Activated naive CD8-positive, alpha-beta T cell treated with anti-CD3 and anti-CD28 coated beads for 36 hours (primary cell): ENCODE measurements at places on chromosomes 2 and 18. TPM values are rescaled to one million over a fixed set of nuclear protein-coding genes. Genes with fewer than 3 reads are reported as not detected.

Gene CYP1B1
- total RNA-seq = 23.5 TPM

DNA sequence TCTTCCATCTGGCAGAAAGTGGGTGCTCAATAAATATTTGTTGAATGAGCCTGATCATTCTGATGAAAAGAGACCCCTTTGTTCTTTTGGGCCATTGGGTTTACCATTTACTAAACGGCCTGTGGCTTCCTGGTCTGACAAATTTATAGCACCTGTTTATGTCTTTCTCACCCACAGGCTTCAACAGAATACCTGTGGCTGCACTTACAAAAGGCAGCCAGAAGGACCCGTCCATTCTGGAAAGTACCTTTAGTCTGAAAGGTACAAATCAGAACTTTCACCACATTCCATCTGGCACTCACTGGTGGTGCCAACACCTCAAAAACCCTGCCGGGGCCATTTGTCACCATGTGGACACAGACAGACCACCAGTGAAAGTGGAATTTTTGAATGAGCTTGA lies 167.5 kb downstream of the ETAA1 start:
- H3K4me3 ChIP-seq = no peak overlapping the region
- H3K27ac ChIP-seq = no peak overlapping the region
- no peaks in the 10 kb centered on the region for H3K36me3 ChIP-seq
- H3K4me1 ChIP-seq = no peaks in the 10 kb centered on the region
- peaks cover 3% of the 10 kb centered on the region for H3K27me3 ChIP-seq

GRCh38 chr2:175984846-175985245 lies 17.2 kb downstream of the LNPK start:
- H3K27me3 ChIP-seq = no peaks in the 10 kb centered on the region
- peaks cover 39% of the 10 kb centered on the region for H3K36me3 ChIP-seq
- H3K4me3 ChIP-seq = no peak overlapping the region
- peaks cover 6% of the 10 kb centered on the region for H3K4me1 ChIP-seq

- DNase-seq = no peak
- peaks cover 18% of the 10 kb centered on the region for H3K27me3 ChIP-seq
- H3K4me3 ChIP-seq = no peak overlapping the region
- H3K27ac ChIP-seq = no peak overlapping the region
Measured at GRCh38 chr18:67525328-67526099, 9.0 kb upstream of the DSEL start.
